ENCODE measurements at places on chromosomes 3 and 15.

- DNase-seq: no peak
Measured at GRCh38 chr15:43513550-43513949, 3.9 kb upstream of the MAP1A start.

- DNase-seq: no peak
Measured at GRCh38 chr15:95141486-95141885, 910.1 kb downstream of the MCTP2 start.

- DNase-seq: no peak
Measured at GRCh38 chr15:65100442-65100841, 14.6 kb downstream of the UBAP1L start.

DNA sequence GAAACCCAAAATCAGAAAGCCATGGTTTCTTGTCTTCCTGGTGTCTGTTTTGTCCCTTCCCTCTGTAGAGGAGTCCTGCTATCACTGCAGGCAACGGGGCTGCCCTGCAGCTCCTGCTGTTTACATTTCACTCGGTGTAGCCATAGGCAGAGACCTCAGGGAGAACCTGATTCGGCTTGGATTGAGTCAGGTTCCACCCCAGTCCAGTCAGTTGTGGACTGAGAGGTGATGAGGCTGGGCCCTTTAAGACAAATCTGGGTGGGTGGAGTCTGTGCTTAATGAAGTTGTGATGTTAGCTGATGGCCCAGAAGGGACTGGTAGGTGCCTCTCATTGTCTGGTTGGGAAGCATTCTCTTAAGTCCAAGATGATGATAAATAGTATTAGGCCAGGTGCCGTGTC, 35.7 kb downstream of the FLNB start:
- DNase-seq: no peak

DNA sequence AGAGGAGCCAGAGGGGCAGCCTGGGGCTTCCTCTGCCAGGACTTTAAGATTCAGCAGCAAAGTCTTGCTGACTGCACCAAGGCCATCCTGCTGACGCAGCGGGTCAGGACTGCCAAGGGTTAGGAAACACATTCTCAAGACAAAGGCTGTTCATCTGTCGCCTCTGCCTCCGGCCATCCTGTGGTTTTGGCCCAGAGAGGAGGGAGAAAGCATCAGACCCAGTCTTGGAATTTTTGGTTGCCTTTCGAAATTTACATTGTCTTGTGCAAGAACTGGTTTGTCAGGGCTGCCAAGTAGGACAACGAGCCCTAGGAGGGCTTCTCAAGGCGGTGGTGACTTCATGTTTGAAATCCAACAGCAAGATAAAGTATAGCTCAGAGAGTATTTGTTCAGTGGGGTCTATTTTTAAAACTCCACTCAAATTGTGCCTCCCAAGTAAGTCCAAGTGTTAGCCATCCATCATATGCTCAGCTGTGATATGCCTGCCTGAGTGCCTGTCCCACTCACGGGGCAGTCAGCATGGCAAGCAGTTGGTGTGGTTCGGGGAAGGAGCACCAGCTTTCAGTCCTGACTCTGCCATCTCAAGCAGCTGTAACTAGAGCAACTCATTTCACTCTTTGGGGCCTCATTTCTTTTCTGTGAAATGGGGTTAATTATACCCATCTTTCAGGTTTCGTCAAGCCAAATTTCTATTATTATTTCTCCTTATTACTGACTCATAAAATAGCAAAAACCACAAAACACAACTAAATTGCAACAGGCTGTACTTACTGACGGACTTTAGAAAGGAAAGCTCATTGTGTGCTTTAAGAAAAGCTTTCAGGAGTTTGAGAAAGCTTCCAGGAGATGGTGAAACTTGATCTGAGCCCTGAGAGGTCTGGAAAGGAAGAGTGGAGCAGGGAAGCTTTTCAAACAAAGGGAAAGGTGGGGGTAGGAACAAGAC, 42.4 kb upstream of the RHO start:
- DNase-seq: no peak

- no peak for DNase-seq
Measured at GRCh38 chr3:16509721-16510619, 3.5 kb downstream of the RFTN1 start.

DNA sequence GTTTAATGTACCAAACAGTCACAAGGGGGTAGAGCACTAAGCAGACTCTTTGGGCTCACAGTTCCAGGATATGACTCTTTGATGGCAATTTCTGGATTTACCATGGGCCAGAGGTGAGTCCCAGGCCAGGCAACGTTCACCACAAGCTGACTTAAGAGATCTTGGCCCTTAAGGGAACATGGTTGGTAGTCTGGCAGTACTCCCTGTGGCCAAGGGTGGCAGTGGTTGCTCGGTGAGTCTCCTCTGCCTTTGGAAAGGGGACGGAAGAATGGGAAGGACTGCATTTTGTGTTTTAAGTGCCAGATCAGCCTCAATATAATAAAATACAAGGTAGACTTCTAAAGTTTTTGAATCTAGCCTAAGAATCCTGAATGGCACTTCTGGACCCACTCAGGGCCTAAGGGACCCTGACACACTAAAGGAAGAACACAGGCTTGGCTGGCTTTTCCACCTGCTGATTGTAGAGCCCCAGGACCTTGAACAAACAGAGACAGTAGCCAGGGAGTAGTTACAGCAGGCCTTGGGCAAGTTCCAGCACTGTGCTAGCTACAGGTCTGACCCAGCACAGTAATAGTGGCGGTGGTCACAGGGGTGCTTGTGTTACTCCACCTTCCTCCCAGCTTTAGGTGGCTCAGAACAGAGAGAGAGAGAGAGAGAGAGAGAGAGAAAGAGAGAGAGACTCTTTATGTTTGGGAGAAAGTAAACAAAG, 730.7 kb upstream of the ALCAM start:
- DNase-seq: no peak

DNA sequence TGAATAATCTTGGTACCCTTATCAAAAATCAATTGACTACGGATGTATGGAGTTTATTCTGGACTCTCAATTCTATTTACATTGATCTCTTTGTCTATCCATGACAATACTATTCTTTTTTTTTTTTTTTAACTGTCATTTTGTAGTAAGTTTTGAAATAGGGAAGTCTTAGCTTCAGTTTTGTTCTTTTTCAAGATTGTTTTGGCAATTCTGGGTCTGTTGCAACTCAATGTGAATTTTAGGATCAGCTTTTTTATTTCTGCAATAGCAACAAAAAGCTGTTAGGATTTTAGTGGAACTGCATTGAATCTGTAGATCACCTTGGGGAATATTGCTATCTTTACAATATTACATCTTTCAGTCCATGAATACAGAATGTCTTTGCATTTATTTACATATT, 21.4 kb downstream of the BTLA start:
- DNase-seq: no peak

DNA sequence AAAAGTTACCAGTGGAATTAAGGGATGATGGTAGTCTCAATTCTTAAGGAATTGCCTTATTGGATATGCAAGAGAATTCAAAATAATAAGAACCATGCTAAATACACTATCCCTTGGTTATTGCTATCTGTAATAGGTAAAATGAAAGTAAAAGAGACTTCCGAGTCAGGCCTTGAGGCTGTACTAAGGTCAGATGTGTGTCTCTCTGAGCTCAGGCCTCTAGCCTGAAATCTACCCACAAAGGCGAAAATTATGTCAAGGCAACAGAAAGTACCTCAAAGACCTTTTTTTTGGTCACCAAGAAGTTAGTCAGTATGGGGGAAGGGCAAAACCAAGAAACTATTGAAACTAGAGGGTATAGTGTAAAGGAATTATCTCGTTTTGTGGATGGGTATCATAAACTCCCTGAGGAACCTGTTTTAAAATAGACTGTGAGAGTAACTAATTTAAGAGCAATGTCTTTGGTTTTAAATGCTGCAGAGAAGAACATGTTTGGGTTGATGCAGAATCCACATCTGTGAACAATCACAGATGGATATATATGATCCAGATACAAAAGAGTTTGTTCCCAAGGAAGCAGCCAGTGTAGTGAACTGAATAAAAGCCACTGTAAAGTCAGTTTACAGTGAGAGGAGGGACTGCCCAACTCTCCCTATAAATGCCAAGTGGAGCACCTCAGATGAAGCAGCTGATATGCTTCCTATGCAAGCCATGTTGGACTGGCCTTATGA, 382.3 kb upstream of the SEMA6D start:
- DNase-seq: no peak

DNA sequence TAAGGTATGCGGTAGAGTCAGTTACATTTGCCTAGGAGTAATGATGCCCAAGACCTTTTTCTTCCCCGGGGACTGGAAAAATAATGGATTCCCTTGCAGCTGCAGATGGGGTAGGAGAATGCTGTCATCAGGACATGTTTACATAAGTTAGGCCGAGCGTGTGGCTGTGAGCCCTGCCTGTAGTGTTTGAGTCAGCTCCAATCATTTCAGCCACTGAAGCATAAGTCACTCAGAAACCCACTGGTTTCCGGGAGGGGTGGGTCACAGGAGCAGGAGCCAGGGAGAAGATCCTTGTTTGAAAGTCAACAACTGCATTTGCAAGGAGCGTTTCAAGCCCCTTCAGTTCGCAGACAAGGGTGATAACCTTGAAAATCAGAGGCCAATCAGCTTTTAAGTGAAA, 562.3 kb downstream of the MCTP2 start:
- no peak for DNase-seq

- DNase-seq: no peak
Measured at GRCh38 chr3:47092090-47092489, 71.8 kb downstream of the SETD2 start.

DNA sequence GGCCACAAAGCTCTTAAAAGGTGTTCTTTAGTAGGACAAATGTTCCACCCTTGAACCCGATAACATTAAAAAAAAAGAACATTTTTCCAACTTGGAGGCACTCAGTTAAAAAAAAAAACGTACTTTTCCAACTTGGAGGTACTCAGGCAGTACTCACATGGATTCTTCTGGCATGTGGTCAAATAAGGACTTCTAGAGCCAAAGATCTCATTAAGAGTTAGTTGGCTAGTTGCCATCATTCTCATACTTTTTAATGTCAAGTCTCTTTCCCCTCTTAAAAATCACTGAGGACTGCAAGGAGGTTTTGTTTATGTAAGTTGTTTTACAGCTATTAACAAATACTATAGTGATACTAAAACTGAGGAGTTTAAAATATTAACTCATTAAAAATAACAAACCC, 101.0 kb downstream of the CADPS start:
- no peak for DNase-seq

- no peak for DNase-seq
Measured at GRCh38 chr3:34140616-34141015, 342.2 kb downstream of the PDCD6IP start.

DNA sequence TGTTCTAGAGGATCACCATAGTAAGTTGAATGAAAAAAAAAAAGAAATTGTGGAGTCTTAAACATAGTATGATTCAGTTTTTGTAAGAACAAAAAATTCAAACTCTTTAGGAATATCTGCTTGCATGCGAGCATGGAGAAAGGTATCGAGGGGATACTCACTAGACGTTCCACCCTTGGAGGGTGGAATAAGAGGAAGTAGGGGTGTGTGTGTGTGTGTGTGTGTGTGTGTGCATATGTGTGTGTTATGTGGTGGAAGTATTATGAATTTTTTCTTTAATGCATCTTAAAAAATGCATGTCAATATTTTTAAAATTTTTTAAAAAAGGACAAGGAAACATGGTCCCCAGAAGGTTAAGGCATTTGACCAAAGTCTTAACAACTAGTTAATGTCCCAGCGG, 26.5 kb upstream of the SIAH2 start:
- DNase-seq: no peak

DNA sequence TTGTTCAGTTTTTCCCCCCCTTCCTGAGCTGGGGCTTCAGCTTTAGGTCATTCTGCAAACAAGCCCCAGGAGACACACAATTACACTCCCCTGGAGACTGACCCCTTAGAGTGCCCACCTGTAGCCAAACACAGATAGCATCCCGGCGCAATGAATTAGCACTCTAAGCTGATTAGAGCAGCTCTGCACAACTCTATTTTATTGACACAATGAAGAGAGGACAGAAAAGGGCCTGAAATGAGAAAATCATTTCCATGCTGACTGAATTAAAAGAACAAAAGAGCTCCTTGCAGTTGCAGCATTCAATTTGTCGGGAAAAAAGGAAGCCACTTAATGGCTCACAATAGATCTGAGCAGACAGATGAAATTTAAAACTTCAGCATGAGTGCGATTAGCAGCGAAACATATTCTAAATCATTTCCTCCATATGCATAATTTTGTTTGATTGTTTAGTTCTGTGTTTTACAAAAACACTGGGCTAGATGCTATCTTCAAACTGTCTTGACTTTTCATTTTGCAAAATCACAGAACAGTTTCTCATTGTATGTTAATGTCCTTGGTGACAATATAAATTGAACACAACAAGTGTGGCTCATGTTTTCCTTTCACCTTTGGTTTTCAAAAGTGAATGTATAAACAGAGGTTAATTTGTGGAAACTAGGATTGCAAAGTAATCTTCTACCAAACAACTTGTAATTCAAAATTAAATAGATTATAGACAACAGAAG, 308.6 kb downstream of the MECOM start:
- no peak for DNase-seq

DNA sequence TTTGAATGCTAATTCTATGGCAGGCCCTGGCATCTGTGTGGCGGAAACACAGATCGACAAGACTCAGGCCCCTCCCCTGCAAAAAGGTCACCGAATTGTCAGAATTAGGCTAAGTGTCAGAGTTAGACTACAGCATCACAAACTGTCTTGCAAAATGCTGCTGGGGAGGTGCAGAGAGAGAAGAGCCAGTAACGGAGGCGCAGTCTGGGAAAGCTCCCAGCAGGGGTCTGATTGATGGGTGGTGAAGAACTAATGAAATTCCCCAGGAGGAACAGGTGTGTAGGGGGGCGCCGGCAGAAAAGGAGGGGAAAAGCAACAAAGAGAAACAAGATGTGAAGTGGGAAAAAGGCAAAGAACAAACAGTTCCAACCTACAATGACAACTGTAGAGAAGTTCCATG, 72.7 kb upstream of the TAMM41 start:
- DNase-seq: no peak

DNA sequence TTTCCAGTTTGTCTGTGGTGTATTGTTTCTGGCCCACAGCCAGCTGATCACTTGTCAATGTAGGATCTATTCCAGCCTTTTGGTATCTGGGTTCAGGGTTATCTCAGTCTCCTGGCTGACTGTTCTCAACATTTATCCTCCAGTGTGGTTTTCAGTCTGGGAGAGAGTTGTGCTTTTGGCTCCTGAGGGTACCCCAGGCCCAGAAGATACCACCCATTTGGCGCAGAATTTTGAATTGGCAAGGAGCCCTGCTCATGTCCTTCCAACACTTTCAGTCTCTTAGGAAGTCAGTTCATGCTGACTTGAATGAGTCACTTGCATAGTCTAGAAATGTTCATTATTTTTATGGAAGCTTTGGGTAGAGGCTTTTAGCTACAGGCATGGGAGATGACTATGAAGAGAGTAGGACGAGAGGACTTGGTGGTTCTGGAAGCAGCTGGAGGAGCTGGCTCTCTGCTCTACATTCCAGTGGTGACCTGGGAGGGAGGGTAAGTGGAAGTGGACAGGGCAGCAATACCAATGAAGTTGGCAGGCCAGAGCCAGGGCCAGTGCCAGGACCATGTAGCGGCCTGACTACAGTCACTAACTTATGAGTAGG, 7.2 kb downstream of the POLR2H start:
- no peak for DNase-seq

DNA sequence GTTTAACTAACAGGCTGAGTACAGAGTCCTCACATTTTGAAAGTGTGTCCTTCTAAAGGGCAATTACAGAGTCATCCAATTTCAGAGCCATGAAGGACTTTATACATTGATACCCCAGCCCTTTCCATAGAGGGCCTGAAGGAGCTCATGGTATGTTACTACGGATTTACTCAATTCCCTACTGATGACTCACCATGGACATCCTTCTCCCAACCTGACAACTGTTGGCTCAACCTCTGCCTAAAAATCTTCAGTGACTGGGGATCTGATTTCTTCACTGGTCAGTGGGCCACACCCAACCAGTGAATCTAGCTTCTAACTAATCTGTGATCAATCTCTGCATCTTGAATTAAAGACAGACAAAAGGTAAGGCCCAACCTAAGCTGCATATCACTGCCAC, 963.4 kb upstream of the CFAP20DC start:
- DNase-seq: no peak
